NCI-H1417 treated with DMSO at 0.1 percent for 48 hours (cell line): ENCODE measurements at places on chromosomes 3 and 15.

GRCh38 chr3:159765030-159765859, 223.4 kb upstream of the IL12A start:
- DNase-seq: no peak

- no peak for DNase-seq
Measured at GRCh38 chr3:69718866-69719586, 20.2 kb upstream of the MITF start.

- no peak for DNase-seq
Measured at GRCh38 chr15:43229977-43230376, 9.2 kb upstream of the EPB42 start.

- DNase-seq: no peak
Measured at GRCh38 chr3:30847592-30847991, 46.9 kb downstream of the GADL1 start.

DNA sequence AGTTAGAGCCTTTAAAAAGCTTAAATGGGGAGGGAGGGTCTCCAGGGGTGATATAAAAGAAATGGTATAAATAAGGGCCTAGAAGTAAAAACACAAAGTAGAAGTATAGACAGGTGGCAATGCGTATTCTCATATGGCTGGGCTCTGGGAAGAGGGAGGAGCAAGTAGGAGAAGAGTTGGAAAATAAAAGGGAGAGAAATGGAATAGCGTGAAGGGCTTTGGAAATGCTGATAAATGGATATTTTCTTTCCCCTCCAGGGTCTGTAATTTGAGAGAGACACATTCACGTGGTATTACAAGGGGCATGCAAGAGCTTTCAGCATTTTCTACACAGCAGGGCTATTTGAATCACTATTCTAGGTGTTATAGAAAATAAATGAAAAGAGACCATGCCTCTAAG, 313.7 kb downstream of the RYR3 start:
- no peak for DNase-seq

DNA sequence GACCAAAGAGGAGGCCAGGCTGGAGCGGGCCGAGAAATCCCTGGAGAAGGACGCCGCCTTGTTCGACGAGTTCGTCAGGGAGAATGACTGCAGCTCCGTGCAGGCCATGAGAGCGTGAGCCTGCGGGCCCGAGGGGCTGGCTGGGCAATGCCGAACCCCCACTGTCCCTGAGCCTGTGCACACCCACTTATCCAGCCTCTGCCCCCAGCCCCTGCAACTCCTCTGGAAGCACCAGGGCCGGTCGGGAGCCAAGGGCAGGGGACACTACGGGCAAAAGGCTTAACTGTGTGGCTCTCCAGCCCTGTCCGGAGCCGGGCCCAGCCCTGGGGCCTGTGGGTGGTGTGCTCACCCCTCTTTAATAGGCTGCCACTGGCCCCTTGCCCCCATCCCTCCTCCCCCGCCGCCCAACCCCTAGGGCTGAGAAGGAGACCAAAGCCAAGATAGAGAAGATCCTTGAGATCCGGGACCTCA, 24.0 kb downstream of the CFAP100 start:
- DNase-seq: no peak

DNA sequence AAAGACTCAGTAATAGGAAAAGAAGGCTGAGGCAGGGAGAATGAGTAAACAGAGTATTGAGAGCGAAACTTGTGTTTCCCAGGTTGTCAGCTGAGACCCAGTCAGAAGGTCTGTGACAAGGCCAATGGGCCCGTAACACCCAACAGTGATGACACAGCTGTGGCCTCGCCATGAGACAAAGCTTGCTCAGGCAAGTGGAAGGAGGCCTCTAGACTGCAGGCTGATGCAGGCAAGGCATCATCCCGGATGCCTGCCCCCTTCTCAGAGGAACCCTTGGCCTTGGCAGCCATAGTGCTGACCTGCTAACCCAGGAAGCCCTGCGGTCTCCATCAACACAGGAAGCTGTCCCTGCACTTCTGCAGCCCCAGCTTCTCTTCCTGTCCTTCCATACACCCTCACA, 15.4 kb downstream of the RAB6B start:
- DNase-seq: no peak

GRCh38 chr3:101850246-101851051, 1.1 kb downstream of the NFKBIZ start:
- no peak for DNase-seq

- DNase-seq: no peak
Measured at GRCh38 chr15:57555270-57555669, 36.4 kb upstream of the MYZAP start.
